ENCODE measurements at places on chromosomes 13 and 19.

DNA sequence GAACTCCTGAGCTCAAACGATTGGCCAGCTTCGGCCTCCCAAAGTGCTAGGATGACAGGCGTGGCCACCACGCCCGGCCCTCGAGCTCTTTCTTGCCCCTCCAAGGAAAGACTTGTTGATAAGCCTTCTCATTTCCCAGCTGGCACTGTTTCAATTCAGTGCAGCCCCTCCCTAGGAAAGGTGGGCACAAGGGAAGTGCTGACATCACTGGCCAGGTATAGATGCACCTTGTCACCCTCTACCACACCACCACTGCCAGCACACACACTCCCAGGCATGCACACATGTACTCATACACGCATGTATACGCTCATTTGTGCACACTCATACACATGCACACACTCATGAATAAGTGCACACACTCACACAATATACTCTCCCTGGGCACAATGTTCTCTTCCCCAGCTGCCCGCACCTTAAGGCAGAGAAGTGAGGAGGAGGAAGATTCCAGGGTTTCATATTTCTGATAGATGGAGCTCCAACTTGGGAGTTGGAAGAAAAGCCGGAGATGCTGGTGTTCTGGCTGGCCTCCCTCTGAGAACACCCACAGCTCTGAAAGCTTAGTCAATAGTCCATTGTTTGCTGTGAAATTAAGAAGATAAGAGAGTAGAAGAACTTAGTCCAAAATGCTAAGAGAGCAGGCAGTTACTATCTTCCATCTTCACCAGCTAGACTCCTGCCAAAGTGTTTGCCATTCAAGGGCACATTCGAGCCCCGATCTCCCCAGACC lies 196.7 kb downstream of the FOXO1 start:
- DNase-seq: no peak

- DNase-seq: no peak
These were observed 83.5 kb downstream of the CHST8 start for GRCh38 chr19:33705090-33705847.

DNA sequence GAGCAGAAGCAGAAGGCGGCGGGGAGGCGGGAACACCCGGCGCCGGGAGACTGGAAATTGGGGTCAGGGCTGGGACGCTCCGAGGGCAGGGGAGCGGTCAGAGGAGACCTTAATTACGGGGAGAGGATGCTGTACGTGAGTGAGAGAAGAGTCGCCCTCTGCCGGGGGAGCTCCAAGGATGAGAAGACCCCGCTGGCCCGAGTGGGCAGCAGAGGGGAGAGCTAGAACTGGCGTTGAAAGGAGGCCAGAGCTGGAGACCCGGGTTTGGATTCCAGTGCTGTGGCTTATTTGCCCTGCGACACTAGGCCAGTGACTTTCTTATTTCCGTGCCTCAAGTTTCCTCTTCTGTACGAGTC lies 536 bp downstream of the FAM32A start:
- peak; percentile 51 for DNase-seq

GRCh38 chr13:96490496-96490989 lies 400.6 kb downstream of the HS6ST3 start:
- DNase-seq: no peak

DNA sequence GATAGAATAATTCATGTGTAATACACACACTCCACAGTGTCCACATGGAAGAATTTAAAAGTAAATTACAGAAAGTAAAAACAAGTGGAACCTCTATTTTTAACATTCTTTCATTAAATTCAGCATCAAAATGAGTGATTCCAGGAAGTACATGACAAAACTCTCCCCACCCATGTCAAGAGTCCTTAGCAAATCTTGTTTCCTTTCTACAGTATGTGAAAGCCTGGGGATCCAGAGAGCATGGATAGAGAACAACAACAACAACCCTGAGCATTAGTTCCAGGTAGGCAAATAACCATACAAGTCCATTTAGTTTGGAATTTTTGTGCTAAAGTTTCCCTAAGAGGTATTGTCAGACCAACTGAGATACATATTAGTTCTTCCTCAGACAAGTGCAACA lies 267.9 kb downstream of the ENOX1 start:
- DNase-seq: no peak

DNA sequence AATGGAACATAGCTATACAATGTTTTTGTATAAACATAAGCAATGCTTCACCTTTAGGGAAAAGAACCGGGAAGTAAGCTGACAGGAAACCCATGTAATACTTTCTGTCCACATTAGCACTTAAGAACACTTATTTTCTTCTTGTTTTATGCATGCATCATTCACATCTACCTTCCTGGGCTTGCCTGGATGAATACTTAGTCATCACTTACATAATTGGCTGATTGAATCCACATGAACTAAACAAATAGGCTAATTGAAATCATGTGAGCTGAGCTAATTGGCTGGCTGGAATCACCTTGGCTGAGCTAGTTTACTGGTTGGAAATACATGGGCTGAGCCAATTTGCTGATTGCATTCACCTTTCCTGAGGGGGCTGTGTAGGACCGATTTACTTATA lies 78.8 kb downstream of the ZNF726 start:
- no peak for DNase-seq

DNA sequence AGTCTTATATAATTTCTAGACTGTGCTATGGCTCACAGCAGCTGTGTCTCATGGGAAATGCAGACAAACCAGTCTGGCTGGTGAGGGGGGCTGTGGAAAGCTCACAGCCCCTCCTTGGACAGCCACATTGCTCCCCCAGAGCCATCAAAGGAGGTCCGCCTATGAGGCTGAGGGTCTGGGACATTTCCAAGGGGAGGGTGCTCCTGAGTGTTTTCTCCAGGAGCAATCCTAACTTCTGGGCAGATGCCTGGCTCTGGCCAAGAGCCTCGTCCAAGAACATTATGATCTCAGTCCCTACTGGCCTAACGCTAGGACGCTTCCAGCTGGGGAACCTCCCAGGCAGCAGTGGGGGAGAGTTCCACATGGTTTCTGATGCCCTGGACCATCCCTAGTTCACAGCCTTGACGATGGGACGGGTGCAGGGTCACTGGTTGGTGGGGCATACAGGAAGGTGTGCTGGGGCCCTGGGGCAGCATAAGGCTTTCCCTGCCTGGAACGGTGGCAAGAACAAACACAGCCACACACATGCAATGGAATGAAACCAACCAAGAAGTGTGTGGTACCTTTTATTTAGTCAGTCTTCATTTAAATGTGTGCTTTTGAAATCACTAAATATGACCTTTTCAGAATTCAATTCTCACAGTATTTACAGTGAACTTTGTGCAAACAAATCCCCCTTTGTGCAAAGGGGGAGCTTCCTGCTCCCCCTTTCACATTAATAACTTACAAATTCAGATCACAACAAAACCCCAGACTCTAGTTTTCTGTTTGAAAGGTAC lies 60.6 kb downstream of the CDADC1 start:
- no peak for DNase-seq
